Right cardiac atrium (tissue), 5 donors: ENCODE measurements at places on chromosomes 1 and 21. TPM values are rescaled to one million over a fixed set of nuclear protein-coding genes. Genes with fewer than 3 reads are reported as not detected.

DNA sequence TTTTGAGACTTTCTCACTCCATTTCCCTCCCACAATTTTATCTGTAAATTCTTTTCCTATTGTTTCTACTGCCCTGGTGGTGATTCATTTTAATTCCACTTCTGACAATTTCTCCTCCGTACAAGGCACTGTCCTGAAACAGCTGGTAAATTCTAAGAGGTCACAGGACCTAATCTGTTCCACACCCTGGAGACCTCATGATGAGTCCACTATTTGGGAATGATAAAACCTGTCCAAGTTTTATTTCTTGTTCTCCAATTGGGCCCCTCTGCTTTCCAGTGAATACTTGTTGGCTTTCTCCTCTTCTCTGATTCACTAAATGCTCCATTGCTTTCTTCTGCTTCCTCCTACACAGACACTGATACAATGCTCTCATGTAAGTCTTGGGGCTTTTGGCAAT is 343.1 kb upstream of the DUSP10 start:
- no peak for DNase-seq

DNA sequence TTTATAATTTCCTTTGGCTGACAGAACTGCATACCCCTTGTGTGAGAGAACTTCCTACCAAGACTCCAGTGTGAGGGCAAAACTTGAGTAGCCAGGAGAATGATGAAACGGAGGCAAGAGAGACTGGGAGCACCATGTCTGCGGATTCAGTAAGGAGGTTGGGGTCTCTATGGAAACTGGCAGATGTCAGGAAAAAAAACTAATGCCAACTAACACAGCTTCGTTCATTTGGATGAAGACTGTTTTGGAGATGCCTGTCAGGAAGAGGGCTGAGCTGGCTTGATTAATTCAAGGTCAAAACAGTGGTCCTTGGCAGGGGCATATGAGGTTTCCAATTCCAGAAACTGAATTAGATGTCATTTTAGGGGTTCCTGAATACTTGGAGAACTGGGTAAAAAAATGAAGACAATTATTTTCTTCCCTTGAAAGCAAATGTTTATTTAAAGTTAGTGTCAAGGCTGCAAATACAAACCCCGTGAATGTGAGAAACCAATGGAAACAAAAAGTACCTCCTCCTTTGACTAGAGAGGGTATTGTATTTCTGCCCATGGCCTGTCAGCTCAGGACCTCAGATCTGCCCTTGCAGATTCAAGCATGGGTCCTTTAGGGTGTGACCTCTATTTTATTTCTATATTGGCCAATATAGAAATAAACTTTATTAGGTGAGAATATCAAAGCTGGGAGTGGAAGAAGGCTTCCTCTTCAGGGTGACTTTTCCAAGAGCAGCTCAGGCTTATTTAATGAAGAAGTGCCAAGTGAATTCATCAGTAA is 110.5 kb downstream of the MAST2 start:
- no peak for DNase-seq

DNA sequence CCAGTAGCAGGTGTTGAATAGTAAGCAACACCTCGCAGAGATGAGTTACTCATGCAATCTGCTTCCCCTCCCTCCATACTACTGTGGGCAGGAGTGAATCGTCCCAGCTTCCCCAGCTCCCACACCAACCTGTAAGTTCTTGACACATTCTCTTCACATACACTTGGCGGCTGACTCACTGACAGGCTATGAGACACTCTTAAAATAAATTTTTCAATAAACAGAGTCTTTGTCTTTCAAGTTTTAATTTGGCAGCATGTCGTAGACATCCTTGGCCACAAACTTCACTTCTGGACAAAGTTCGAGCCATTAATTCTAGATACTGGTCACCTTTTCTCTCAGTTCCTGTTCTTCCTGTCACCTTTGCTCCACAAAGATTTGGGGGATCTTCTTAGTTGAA is 290.7 kb downstream of the TM2D1 start:
- peak; percentile 41 for DNase-seq

DNA sequence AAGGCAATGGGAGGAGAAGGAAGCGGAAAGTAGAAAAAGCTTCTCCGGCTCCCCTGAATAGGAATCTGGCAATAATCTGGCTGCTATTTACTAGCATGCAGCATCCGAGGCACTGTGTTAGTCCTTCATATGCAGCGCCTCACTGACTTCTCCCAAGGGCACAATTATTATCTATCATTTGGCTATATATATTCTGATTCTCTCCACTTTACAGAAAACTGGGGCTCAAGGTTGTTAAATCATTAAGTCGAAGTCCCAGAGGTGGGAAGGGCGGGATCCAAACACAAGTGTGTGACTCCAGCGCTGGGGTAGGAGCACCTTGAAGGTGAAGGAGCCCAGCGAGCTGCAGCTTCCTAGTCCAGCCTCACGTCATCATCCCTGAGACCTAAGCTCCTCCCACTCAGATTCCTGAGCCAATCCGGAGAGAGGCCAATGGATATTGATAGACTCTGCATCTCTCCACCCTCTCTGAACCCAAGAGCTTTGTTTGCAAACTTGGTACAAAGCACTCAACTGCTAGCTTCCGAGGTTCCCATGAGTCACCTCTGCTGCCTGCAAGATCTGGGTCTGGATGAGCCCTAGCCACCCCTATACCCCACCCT is 16.6 kb upstream of the EYA3 start:
- DNase-seq = peak; percentile 31

FTCD gene
- total RNA-seq = 3.5 TPM

DNA sequence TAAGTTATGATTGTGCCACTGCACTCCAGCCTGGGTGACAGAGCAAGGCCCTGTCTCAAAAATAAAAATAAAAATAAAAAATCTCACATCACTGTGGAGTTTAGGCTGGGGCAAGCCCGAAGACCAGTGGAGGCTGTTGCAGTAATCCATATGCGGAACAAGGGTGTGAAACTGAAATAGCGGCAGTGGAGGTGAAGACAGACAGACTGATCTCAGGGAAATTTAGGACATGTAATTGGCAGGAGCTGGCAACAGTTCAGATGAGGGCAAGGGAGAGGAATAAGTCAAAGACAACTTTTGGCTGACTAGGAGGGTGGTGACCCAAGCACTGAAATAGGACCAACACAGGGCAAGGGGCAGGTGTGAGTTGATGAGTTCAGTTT is 8.4 kb downstream of the ARMH1 start:
- no peak for DNase-seq
